NCI-H345 (cell line): ENCODE measurements at places on chromosomes 5 and 9.

DNA sequence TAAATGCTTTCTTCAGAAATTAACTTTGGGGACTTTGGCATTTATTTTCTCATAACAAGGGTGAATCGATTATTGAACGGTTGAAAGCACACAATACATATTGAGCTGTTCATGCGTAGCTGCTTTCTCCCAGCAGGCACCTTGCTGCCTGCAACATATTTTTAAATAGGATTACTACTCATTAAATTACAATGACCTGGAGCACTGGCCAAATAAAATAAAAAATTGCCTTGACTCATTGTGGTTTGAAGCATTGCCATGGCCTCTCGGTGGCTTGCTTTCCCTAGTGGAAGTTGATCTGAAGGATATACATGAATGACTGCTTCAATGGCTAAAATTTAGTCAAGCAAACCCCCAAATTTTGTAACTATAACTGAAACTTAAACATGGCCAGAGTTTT lies 181.6 kb upstream of the NUDT12 start:
- DNase-seq, result no peak

DNA sequence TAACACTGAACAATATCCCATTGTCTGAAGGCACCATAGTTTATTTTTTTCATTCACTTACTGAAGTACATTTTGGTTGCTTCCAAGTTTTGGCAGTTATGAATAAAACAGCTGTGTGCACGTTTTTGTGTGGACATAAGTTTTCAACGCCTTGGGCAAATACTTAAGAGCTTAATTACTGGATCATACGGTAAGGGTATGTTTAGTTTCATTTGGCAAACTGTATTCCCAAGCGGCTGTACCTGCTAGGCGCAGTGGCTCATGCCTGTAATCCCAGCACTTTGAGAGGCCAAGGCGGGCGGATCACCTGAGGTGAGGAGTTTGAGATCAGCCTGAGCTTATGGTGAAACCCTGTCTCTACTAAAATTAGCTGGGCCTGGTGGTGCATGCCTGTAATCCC lies 63.7 kb upstream of the FAM120A start:
- peak; percentile 63 for DNase-seq

DNA sequence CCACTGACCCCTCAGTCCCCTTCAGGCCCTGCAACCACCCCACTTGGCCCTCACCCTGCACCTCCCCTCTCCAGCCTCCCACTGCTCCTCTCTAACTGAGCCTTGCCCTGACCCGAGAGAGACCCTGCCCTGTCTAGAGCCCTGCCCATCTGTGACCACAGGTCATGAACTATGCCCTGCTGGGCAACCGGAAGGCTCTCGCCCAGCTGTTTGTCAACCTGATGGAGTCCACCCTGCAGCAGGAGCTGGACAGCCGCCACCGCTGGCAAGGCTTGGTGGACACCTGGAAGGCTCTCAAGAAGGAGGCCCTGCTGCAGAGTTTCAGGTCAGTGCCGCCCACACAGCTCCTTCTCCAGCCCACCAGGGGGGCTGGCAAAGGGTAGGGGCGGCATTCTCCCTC lies 9.4 kb downstream of the CCDC180 start:
- no peak for DNase-seq

- DNase-seq, result no peak
Observed at GRCh38 chr5:159518371-159518770, 188.1 kb upstream of the IL12B start.

GRCh38 chr9:109232449-109233237 lies 65.6 kb upstream of the FRRS1L start:
- no peak for DNase-seq

DNA sequence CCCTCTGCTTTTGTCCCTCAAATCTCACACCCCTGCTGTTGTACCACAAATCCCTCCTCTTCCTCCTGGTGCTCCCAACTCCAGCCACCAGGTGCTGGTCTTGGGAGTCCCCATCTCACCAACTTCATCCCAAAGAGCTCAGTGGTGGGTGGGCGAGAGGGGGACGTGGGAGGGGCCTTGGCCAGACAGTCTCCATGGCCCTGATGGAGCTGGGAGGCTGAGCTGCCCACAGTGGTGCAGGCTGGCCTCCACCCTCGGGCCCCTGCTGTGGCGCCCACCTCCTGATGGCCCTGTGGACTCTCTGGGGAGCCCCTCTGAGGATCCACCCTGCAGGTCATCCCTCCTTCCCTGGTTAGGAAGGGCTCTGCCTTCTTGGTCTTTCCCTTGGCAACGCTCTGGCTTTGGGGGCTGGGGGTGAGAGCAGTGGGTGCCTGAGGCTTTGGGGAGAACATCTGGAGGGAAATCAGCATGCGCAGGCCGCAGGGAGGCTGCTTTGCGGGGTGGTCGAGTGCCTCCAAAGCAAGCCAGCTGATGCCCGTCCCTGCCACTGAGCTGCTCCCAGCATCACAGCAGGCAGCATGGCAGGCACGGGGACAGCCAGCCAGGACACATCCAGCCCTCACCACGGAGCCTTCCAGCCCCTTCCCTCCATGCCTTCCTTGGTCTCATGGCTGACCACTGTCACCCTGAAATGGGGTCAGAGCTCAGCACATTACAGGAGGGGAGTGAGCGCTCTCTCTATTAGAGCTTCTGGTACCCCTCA lies 7.6 kb upstream of the FAM163B start:
- no peak for DNase-seq

GRCh38 chr9:107833295-107833694 lies 343.7 kb upstream of the KLF4 start:
- DNase-seq, result no peak
